ENCODE measurements at places on chromosomes 7 and 10. TPM values are rescaled to one million over a fixed set of nuclear protein-coding genes. Genes with fewer than 3 reads are reported as not detected.

Gene KCNH2
- total RNA-seq = 107 TPM

Gene SPDYE1
- total RNA-seq = not detected

Gene MEIG1
- not detected for total RNA-seq

Gene UCN3
- not detected for total RNA-seq

Gene SPACDR
- 0.32 TPM for total RNA-seq

Gene GRM8
- not detected for total RNA-seq

Gene OR13A1
- total RNA-seq = not detected

Gene SEC61A2
- total RNA-seq = 11.0 TPM

Gene FAM25C
- total RNA-seq = not detected

Gene SYCE1
- 0.47 TPM for total RNA-seq

Gene C10orf62
- 0.35 TPM for total RNA-seq

Gene RNF32
- total RNA-seq = not detected

Gene OR9A2
- not detected for total RNA-seq

Gene MTPN
- total RNA-seq = 75.2 TPM

Gene NXPH1
- not detected for total RNA-seq

Gene CPVL
- 72.6 TPM for total RNA-seq

All from left ventricle myocardium superior (tissue), 1 donor.